Activated naive CD4-positive, alpha-beta T cell treated with anti-CD3 and anti-CD28 coated beads, Interleukin-2, amount 50 U/mL, for 16 hours (primary cell): ENCODE measurements at places on chromosomes 16 and 17.

GRCh38 chr16:15518381-15519351 is 84.3 kb downstream of the BMERB1 start:
- no peak for DNase-seq

DNA sequence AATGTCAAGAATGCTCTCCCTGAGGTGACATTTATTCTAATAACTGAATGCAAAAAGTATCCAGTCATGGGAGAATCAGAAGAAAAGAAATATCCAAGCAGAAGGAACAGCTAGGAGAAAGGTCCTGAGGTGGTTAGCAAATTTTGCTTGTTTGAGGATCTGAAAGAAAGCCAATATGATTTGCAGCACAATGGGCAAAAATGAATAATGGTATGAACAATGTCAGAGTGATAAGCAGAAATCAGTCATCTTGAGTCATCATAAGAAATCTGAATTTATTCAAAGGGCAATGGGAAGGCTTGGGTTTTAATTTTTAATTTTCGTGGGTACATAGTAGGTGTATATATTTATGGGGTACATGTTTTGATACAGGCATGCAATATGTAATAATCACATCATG is 68.5 kb downstream of the BRIP1 start:
- DNase-seq, result no peak

GRCh38 chr17:39752241-39752881 is 14.6 kb downstream of the GRB7 start:
- DNase-seq, result no peak

DNA sequence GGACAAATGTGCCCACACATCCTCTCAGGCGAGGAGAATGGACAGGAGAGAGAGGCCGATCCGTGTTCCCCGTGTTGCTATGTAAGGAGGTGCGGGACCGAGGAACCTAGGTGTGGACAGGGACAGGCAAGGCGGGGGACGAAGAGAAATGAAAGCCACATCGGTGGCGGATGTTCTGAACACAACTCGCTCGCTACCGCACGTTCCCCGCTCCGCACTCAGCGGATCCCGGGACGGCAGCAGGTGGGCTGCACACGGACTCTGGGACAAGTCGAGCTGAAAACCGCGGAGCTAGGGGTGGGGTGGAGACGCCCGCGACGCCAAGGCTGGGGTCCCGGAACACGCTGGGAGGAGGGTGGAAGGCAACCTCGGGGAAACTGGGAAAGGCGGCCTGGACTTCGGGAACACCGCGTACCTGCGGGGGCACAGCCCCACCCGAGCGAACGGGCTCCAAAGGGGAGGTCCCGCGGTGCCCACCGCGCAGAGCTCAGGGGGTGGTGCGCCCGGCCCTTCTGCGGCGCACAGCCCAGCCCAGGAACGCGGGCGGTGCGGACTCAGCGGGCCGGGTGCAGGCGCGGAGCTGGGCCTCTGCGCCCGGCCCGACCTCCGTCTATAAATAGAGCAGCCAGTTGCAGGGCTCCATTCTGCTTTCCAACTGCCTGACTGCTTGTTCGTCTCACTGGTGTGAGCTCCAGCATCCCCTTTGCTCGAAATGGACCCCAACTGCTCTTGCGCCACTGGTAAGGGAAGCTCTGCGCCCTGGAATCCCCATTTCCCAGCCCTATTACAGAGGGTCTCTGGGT is at the start of gene MT1E:
MT1E (plus strand) TSS at position 642 of the 803 bp plus-strand sequence; CDS start at position 713, 71 bp downstream.
- DNase-seq, result peak; percentile 75
